ENCODE measurements at places on chromosomes 1 and 21. TPM values are rescaled to one million over a fixed set of nuclear protein-coding genes. Genes with fewer than 3 reads are reported as not detected.

The RNU1-4 gene
- total RNA-seq, result 2,291 TPM

GRCh38 chr21:33552093-33552998 is 9.5 kb downstream of the SON start:
- DNase-seq, result no peak

GRCh38 chr1:193415256-193415655 is 228.8 kb upstream of the B3GALT2 start:
- DNase-seq, result no peak

The ERICH3 gene
- not detected for total RNA-seq

- DNase-seq, result peak; percentile 82
These were observed 29.0 kb downstream of the DUSP10 start for GRCh38 chr1:221712776-221713431.

DNA sequence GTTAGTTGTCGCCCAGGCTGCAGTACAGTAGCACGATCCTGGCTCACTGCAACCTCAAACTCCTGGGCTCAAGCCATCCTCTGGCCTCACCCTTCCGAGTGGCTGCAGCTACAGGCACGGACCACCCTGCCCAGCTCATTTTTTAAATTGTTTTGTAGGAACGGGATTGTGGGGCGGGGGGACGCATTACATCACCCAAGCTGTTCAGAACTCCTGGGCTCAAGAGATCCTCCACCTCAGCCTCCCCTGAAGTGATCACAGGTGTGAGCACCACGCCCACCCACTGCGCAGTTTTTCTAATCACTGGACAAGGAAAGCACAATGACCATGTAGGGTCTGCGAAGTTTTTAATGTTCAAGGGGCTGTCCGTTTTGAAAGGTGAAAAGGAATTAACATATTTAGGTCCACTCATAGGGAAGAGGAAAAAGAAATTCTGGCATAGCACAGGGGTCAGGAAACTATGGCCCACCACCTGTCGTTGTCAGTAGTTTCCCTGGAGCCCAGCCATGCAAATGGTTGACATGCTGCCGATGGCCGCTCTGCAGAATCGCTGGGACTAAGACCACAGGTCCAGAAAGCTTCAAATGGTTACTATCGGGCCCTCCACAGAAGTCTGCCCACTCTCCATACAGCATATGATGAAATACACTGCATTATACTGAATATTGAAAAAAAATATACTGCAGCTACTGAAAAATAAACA is 26.0 kb downstream of the SETD4 start:
- DNase-seq, result no peak

DNA sequence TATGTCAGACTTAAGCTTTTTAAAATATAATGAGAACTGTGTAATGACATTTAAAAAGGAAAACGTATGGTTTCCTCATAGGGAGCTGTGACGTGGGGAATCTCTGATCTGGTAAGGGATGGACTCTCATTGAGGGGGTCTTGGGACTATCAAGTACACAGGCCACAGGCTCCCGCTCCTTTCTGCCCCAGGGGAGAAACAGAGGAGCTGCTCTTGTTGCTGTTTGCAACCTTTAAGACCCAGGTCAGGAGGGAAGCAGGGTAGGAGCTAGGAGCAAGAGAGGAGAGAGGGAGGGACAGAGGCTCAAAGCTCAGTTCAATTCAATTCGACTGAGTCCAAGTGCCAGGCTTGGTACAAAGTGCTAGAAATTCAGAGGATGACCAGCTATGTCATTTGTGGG is 185.1 kb upstream of the CSF3R start:
- DNase-seq, result no peak

The C1orf56 gene
- 1.3 TPM for total RNA-seq

The GFI1 gene
- 47.7 TPM for total RNA-seq

The LCE2B gene
- total RNA-seq, result not detected

- no peak for DNase-seq
These were observed 12.5 kb downstream of the POLR3GL start for GRCh38 chr1:145977016-145977415.

- DNase-seq, result no peak
These were observed 39.3 kb downstream of the SPAG17 start for GRCh38 chr1:118145721-118146120.

GRCh38 chr1:121414905-121415304 is 230.1 kb downstream of the SRGAP2C start:
- DNase-seq, result no peak

The CRYBG2 gene
- 1.6 TPM for total RNA-seq

- DNase-seq, result no peak
These were observed 1.5 kb upstream of the PMVK start for GRCh38 chr1:154937988-154938386.

GRCh38 chr1:203672346-203672745 is 45.7 kb downstream of the ATP2B4 start:
- no peak for DNase-seq

The SH2D2A gene
- 189 TPM for total RNA-seq

- DNase-seq, result no peak
These were observed 7.7 kb downstream of the DUSP10 start for GRCh38 chr1:221734187-221734586.

GRCh38 chr1:157032303-157032702 is 13.2 kb downstream of the ARHGEF11 start:
- DNase-seq, result no peak

The TPTE gene
- total RNA-seq, result not detected

DNA sequence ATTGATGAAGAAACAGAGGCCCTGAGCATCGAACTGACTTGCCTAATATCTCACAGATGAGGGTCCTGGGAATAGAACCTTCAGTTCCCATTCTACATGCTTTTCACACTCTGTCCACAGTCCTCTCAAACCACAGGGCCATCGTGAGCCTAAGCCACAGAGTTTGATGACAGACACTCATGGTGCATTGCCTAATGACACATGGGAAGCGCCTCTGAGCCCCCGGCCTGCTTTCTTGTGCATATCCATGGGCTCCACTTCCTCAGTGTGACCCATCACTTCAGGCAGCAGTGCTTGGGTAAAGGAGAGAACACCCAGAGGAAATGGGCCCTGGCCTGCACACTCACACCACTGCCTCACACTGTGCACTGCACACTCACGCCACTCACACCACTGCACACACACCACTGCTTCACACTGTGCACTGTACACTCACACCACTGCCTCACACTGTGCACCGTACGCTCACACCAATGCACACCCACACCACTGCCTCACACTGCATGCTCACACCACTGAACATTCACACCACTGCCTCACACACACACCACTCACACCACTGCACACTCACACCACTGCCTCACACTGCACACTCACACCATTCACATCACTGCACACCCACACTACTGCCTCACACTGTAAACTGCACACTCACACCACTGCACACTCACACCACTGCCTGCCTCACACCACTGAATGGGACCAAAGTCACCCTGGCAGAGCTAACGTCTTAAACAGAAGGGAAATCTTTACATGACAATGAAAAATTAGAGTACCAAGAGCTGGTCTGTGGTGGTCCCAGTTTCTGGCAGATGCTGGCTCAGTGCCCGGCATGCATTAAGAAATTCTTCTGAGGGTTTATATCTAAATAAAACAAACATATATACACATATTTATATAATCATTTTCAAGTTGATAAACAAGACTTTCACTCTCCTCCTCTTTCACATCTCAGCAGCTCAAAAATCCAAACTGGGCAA is 53.0 kb downstream of the KANK4 start:
- no peak for DNase-seq

The TFF3 gene
- not detected for total RNA-seq

- no peak for DNase-seq
These were observed 5.8 kb downstream of the RGS1 start for GRCh38 chr1:192581131-192581927.

- no peak for DNase-seq
These were observed 69.6 kb upstream of the C1orf105 start for GRCh38 chr1:172350856-172351255.

GRCh38 chr1:182163821-182164223 is 102.3 kb upstream of the ZNF648 start:
- no peak for DNase-seq

DNA sequence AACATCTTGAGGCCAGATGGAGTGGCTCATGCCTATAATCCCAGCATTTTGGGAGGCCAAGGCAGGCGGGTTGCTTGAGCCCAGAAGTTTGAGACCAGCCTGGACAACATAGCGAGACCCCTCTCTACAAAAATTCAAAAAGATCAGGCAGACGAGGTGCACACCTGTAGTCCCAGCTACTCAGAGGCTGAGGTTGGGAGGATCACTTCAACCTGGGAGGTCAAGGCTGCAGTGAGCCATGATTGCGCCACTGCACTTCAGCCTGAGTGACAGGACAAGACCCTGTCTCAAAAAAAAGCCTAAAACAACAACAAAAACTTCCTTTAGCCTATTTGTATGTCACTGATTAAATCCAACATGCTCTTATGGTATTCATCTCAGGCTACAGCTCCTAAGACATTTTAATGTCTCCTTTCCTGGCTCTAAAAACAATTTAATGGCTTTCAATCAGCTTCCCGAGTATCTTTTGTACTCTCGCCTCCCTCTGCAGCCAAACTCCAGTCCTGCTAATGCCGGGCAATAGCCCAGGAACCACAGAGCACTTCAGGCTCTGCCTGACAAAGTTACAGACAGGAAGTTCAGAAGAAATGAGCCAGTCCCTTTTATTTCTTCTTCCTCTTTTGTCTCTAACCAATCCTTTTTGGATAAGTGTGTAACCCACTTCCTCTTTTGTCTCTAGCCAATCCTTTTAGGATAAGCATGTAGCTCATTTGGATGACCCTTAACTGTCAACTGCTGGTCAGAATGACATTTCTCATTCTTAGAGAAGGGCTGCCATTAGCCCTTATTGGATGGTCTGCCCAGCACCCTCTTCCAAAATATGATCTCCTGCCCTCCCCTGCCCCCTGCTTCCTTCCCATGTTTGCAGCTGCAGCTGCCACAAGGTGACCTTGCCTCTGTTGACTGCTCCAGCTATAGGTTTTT is 6.6 kb upstream of the DOP1B start:
- DNase-seq, result no peak

DNA sequence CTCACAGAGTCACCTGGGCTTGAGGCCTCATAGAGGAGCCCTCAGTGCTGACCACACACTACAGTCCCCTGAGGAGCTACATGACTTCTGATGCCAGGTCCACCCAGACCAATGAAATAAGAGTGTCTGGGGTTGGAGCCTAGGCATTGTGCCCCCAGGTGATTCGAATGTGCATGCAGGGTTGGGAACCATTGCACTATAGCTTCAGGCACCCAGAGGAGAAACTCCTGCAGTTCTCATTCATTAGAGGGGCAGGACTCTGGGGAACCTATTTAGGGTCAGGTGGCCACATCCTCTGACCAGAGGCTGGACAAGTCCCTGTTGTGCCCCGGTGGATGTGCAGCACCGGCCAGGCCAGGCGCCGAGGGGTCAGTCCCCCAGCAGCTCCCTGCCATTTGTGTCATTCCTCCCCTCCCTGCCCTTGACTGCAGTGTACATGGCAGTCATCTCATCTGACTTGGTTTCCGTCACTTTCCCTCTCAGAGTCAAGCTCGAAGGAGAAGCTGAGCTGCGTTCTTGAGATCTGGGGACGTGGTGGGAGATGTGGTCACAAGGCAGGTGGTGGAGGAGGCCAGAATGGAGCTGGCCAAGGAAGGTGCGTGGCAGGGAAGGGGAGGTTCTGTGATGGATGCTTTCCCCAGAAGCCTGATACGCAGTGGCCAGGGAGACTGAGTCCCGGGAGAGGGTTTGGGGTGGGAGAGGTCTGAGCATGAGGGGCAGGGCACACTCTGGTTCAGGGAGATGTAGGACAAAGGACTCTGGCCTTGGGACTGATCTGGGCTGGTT is 6.4 kb downstream of the CLDN19 start:
- no peak for DNase-seq

The TINAGL1 gene
- not detected for total RNA-seq

GRCh38 chr21:42574234-42575027 is 60.8 kb downstream of the SLC37A1 start:
- DNase-seq, result no peak

DNA sequence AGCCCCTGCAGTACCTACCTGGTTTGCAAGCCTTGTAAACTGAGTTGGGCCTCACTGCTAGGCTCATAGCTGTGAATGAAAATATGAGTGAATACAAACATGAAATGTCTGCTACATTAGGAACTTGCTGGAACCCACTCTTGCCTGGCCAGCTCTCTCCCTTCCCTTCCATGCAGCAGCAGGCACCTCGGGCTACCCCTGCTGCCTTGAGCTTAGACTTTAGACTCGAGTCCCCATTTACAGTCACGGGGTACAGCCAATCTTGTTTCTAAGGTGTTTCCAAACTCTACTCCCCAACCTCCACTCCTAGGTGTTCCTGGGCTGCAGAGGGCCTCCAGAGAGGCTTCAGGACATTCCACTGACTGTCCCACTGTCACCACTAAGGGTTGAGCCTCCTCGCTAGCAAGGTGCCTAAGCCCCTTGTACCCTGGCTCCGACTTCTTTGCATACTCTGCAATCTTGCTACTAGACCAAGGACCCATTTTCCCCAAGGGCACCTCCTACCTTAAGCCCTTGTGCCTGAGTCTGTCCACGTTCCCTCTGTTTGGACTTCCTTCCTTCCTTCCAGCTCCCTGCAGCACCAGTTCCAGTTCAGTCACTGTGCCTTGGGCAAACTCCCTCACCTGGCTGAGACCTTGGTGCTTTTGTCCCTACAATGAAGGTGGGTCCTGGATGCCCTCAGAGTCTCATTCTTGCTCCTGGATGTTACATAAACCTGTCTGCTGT is 36.9 kb downstream of the CDK18 start:
- no peak for DNase-seq

- no peak for DNase-seq
These were observed 180.2 kb upstream of the RUNX1 start for GRCh38 chr21:35229290-35229689.

GRCh38 chr1:156948708-156949107 is 28.3 kb downstream of the LRRC71 start:
- no peak for DNase-seq

The TRPM2 gene
- 1.5 TPM for total RNA-seq

- DNase-seq, result no peak
These were observed 857 bp downstream of the FAM3B start for GRCh38 chr21:41317458-41317857.

DNA sequence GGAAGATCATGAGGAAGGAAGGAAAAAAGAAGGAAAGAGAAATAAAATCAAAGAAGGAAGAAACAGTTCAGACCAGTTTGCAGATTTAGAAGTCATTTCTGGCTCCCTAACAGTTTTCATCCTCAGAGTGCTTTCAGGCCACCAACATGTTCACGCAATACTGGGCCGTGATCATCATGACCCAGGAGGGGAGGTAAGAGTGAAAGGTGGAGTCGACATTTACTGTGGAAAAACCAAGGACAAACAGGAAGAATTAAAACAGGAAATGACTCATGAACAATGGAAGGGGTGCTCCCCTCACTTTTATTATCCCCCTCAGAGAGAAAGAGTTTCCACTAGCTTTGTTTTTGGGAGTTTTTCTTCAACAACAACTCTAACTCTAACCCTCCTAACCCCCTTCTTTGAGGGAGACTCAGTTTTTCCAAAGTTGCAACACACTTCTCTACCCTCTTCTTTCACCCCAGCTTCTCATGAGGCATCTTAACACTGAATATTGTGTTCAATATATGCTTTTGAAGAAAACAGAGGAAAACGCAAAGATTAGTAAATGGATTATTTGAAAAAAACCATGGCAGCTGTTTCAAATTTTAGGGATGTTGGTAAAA is 60.4 kb downstream of the VANGL2 start:
- peak; percentile 60 for DNase-seq

Measured in activated CD4-positive, alpha-beta T cell treated with anti-CD3 and anti-CD28 coated beads for 36 hours (primary cell).